ENCODE measurements at places on chromosomes 5 and 9.

- no peak for DNase-seq
Measured at GRCh38 chr9:16619402-16619801, 251.1 kb downstream of the BNC2 start.

DNA sequence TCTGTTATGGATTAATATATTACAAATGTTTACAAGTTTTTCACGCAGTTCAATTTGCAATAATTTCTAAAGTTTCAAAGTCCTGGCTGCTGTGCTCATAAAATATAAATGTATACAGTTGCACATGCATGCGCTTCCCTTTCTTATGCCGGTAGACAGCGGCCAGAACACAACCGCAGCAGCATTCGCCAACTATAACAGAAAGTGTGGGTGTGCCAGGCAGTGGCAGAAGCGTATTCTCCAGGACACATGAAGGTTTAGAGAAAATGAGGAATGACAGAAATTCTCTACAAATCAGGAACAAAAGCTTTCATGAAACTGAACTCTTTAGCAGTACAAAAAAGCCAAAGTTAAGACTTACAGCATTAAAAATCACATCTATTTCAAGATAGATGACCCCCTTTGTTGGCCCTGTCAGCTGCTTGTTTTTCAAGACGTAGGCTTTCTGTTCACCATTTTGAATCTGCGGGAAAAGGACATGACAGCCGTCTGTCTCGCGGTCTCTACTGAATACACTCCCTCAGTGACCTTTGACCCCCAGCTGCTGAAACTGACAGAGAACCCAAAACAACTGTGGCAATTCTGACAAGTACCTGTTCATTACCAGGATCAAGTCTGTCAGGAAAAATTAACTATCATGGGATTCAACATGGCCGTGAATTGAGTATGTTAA lies 252.2 kb downstream of the SLF1 start:
- DNase-seq, result no peak

DNA sequence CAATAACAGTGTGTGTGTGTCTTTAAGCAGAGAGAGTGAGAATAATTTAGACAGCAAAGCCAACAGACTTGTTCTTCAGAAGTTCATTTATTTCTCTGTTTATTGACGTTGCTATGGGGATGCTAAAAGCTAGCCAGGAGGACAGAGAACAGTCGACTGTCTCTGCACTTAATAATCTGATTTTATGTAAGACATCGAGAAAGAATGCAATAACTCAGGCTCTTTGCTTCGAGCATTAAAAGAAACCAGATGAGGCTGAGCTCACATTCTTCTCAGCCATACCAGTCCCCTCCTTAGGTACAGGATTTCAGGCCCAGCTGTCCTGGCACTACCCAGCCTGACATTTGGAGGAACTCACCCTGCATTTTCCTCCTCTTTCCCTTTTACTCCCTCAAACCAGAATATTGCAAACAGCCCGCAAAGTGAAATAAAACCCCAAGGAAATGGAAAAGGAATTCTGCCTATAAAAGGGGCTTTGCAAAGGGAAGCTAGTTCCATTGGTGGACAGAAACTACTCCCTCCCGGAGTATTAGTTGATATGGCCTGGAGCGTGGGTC lies 44.5 kb upstream of the DPYSL3 start:
- no peak for DNase-seq

GRCh38 chr5:123046222-123046621 lies 9.7 kb upstream of the PPIC start:
- DNase-seq, result no peak

DNA sequence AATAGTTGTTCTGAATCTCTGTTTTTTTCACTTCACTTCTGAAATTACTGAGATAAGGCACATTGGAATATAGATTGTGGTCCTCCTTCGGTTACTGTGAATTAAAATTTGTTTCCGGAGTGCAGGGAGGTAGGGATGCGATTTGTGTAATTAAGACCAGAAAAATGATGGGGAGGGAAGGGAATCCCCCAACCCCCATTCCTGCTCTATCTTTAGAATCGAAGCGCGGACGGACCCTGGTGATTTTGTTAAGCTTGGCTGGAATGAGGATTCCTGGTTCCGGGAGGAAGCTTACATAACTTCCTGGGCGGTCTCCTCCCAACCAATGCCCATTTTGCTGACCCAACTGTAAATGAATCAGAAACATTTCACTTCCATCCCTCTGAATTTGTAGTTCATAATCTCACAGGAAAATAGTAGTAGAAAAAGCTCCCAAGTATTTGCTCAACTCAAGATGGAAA lies 220.1 kb upstream of the MSX2 start:
- DNase-seq, result no peak

- no peak for DNase-seq
Measured at GRCh38 chr5:126680191-126680817, 79.6 kb downstream of the PHAX start.

DNA sequence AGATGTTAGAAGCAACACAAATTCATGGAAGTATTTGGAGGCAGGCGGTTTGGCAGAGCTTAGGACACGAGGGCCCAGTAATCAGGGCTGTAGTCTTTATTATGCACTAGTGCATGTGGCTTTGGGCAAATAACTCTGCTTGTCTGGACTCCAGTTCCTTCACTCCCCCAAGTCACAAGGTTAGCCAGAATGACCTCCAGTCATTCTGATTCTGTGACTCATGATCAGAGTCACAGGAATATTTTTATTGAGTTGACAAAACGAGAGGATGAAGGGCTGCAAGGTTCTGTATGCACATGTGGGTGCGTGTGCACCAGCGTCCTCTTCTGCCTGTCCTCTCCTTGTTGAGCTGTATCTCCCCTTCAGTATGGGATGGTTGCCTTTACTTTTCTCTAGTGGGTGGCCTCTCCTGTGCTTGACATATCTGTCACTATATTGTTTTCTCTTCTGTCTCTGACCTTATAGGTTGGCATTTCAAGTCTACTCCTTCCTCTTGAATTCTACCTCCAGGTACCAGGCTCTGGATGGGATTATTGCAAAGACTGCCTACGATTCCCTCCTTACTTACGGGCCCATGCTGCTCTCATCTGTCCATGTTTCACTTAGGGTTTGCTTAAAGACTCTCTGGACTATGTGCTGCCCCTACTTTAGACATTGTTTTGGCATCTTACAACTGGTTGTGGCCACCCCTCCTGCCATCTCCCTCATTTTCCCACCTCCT lies 94.6 kb downstream of the KDM4C start:
- no peak for DNase-seq

DNA sequence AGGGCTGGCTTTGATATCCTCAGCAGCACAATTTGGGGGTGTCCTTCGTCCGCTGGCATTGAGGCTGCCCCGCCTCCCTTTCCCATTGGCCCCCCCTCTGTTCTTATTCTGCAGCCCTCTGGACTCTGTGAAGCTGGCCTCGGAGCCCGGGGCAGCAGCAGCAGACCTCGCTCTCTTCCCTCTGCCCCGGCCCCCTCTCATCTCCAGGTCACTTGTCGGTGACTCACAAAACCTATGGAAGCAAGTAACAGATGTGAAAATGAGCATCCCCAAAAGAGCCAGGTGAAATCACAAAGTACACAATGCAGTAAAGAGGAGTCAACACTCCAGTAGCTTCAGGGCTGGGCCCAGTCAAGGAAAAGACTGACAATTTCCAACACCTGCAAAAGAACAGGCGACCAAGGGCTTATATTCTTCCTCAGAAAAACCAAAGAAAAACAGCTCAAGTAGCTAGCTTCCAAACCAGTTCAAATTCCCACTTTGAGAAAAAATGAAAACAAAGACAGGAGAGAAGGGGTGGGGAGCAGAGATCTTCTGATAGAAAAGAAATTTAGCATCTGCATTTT lies 97.5 kb downstream of the ZNF608 start:
- DNase-seq, result no peak

GRCh38 chr5:102902647-102903046 lies 147.5 kb downstream of the PAM start:
- no peak for DNase-seq

GRCh38 chr9:137956039-137956438 lies 78.5 kb downstream of the CACNA1B start:
- no peak for DNase-seq

GRCh38 chr5:171835066-171835465 lies 49.4 kb downstream of the SMIM23 start:
- no peak for DNase-seq

- no peak for DNase-seq
Measured at GRCh38 chr9:83281306-83282255, 218.6 kb upstream of the RASEF start.

GRCh38 chr9:101037430-101037829 lies 8.9 kb downstream of the PLPPR1 start:
- no peak for DNase-seq

DNA sequence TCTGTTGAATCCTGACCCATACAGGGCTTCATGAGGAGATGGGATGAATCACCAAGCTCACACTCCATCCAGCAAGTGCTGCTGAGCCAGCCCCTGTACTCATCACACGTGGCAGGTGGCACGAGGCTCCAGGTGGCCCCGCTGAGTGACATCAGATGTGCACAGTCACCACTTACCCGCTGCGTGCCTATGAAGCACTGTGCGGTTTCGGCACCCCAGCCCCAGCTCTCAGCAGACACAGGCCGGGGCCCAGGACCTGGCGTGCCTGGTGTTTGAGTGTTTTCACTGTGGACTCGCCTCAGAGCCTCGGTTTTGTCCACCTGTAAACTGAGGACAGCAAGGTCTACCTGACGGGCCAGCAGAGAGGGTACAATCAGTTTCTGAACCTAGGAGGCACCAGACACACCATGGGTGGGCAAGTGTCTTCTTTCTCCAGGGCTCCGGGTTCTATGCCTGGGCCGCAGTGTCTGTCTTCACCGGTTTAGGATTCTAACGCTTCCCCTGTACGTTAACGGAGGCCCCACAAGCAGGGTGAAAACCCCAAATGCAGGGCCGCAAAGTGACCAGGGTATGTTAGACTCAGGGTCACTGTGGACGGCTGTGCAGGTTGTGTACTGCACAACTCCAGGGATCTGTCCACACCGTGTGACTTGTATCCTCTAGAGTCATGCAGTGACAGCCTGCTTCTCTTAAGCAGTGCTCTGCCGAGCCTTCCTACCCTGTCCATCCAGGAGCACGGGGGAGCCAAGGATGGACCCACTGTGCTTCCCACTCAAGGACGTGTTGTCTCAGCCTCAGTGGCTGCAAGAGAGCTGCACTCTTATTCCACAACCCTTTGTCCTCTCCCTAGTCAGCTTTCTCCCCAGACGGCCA lies 44.3 kb upstream of the COL5A1 start:
- no peak for DNase-seq

DNA sequence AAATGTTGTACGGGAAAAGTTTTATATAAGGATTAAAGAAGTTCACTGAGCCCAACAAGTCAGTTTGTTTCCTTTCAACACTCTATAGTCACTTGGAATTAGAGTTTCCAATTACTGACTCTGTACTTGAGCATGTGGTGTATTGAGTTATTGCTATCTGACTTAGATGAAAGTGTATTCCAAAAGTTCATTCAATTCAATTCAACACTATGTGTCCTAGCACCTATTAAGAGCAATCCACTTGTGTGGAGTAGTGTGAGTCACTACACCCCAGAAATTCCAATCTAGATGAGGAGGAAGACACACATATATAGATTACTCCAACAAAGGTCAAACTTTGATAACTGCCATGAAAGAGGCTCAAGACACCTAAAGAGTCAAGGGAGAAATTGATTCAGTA lies 98.2 kb upstream of the SLCO6A1 start:
- no peak for DNase-seq

DNA sequence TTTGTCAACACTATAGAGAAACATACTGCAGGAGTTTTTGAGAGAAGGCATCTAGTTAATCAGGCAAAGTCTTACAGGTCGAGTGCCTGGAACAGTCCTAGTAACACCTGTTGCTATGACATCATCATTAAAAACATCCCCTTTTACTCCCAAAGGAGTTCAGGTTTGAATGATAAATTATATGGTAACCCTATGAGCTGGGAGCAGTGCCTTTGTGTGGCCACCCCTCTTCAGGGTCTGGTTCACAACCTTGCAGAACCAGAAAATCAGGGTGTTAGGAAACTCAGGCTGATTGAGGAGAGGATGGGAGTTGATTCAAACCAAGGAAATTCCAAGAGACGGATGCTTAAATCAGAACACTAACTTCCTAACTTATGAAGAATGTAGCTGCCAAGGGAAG lies 179.1 kb upstream of the RASEF start:
- DNase-seq, result no peak

- no peak for DNase-seq
Measured at GRCh38 chr5:173055722-173055982, 500 bp upstream of the CREBRF start.

DNA sequence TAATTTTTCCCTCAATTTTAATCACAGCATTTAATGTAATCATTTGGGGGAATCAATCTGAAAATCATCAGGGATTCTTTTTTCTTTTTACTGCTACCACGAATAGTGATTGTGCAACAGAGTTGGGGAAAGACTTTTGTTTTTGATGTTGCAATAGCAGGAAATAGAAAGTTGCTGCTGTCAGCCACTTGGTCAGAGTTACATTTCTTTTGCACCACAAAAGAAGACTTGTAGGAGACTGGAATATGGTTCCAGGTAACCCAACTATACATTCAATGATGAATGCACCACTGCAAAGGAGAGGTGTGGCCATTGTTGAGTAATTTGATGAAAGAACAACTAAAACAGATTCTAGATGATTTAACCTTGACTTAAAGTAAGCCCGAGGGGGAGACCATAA lies 46.3 kb upstream of the PALM2AKAP2 start:
- DNase-seq, result no peak

GRCh38 chr5:1801967-1802295 lies 724 bp downstream of the NDUFS6 start:
- peak; percentile 10 for DNase-seq

- DNase-seq, result no peak
Measured at GRCh38 chr5:43874772-43875171, 271.8 kb downstream of the NNT start.

DNA sequence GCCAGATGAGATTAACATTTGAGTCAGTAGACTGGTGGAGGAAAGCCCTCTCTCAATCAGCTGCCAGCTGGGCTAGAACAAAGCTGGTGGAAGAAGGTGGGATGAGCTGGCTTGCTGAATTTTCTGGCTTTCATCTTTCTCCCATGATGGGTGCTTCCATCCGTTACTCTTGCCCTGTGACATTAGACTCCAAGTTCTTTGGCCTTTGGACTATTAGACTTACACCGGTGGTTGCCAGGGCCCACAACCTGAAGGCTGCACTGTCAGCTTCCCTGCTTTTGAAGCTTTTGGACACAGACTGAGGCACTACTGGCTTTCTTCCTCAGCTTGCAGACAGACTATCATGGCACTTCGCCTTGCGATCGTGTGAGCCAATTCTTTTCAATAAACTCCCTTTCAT lies 642.7 kb downstream of the TAF11L14 start:
- no peak for DNase-seq

DNA sequence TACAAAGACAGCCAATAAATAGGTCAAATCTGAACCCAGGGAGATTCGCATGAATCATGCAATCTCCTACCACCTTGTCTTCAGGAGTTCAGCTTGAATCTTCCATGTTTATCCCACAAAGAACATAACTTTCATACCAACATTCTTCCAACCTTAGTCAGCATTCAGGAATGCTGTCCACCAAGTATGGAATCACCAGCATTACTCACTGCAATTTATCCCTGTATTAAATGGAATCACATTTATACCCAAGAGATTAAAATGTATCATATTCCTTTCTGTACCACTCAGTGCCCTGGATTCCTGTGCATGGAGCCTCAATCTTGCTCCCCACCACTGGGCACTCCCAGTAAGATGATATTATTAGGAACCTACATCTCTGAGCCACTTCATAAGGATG lies 162.6 kb downstream of the GLIS3 start:
- DNase-seq, result no peak

- DNase-seq, result no peak
Measured at GRCh38 chr9:80899208-80899607, 790.1 kb downstream of the TLE1 start.

- no peak for DNase-seq
Measured at GRCh38 chr9:93288341-93288740, 104.4 kb downstream of the WNK2 start.

- no peak for DNase-seq
Measured at GRCh38 chr5:123628860-123629544, 117.0 kb downstream of the CSNK1G3 start.
